GF-D8 (cell line): ENCODE measurements at places on chromosomes 3 and 15.

GRCh38 chr3:14210290-14210688 is 31.7 kb downstream of the LSM3 start:
- no peak for DNase-seq

- DNase-seq, result no peak
Measured at GRCh38 chr3:13159890-13160289, 86.7 kb upstream of the IQSEC1 start.

DNA sequence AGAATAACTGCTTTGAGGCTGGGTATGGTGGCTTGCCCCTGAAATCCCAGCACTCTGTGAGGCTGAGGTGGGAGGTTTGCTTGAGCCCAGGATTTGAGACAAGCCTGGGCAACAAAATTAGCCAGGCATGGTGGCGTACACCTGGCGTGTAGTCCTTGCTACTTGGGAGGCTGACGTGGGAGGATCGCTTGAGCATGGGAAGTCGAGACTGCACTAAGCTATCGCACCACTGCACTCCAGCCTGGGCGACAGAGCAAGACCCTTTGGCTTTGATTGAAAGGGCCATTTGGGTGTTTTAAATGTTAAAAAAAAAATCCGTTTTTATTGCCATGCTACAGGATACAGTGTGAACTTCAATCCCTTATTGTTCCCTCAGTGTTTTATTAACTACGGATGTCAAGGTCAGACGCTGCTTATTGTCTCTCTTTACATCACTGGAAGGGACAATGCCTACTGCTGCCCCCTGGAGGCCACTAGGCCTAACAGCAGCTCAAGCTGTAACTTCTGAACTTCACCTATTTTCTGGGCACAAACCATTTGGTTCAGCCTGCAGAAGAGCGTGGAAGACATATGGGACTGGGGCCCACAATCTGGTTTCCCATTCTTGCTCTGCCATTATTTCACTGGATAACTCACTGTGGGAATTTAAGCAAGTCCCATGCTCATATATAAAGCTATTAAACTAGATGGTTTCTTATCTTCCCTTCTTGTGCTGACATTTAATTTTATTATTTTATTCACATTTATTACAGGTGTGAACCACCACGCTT is 15.3 kb upstream of the IREB2 start:
- DNase-seq, result peak; percentile 42

DNA sequence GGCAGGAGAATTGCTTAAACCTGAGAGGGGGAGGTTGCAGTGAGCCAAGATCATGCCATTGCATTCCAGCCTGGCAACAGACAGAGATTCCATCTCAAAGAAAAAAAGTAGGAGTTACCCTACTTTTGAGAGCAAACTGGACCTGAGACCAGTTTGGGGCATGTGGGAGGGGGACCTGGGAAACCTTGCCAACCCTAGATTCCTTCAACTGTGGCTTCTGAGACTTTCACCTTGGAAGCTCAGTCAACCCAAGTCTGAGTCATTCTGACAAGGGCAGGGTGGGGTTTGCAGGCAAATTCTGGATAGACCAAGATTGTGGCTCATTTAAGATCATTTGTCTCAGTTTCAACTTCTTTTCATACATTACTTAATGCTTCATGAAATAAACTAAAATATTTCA is 23.8 kb upstream of the SIAH2 start:
- no peak for DNase-seq

- DNase-seq, result no peak
Measured at GRCh38 chr3:30623351-30623750, 16.9 kb downstream of the TGFBR2 start.

DNA sequence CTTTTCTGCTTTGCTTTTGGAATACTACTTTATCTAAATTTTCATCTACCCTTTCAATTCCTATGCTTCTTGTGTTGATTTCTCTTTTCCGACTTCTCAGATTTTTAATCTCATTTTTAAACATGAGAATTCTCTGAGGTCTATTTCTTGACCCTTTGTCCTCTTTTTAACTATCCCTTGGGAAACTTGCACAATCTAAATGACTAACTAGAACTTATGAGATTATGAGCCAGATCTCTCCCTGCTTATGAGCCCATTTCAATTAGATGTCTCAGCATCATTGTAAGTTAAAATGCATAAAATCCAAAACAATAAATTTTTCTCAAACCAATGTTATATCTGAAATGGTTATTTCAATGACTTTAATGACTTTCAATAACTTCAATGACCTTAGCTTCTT is 296.9 kb upstream of the AGTR1 start:
- no peak for DNase-seq

- no peak for DNase-seq
Measured at GRCh38 chr15:51181905-51182304, 87.2 kb upstream of the TNFAIP8L3 start.

DNA sequence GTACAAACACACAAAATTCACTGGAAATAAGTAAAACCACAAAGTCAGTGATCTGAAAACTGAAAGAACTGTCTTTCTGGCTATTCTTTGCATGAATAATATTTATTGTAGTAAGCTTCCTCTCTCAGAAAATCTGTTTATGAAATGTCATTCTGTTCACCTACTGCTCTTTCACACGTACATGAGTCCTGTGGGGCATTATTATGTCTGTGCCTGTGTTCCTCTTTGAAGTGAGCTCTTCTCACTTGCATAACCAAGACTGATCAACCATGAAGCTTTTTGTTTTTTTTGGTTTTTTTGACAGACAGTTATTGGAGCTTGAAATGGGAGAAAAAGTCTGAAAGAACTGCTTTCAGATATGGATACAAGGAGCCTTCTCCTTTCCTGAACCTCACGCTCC is 195.8 kb downstream of the PLCH1 start:
- peak; percentile 81 for DNase-seq

- DNase-seq, result no peak
Measured at GRCh38 chr3:183871541-183871940, 13.1 kb downstream of the PARL start.
